ENCODE measurements at places on chromosomes 3 and 15. TPM values are rescaled to one million over a fixed set of nuclear protein-coding genes. Genes with fewer than 3 reads are reported as not detected.

The IL16 gene
- polyA plus RNA-seq, result 147 TPM

The ISG20 gene
- 286 TPM for polyA plus RNA-seq

The TSC22D2 gene
- 6.4 TPM for polyA plus RNA-seq

The INSYN1 gene
- not detected for polyA plus RNA-seq

The SEMA3B gene
- polyA plus RNA-seq, result not detected

The SST gene
- polyA plus RNA-seq, result not detected

The DTWD1 gene
- polyA plus RNA-seq, result 16.9 TPM

The VIPR1 gene
- polyA plus RNA-seq, result 1.8 TPM

The TGM5 gene
- 0.21 TPM for polyA plus RNA-seq

Measured in immature natural killer cell (primary cell).